ENCODE measurements at places on chromosomes 4 and X.
A peak's percentile ranks its signal among the peaks of the same experiment; 100 is the strongest.

DNA sequence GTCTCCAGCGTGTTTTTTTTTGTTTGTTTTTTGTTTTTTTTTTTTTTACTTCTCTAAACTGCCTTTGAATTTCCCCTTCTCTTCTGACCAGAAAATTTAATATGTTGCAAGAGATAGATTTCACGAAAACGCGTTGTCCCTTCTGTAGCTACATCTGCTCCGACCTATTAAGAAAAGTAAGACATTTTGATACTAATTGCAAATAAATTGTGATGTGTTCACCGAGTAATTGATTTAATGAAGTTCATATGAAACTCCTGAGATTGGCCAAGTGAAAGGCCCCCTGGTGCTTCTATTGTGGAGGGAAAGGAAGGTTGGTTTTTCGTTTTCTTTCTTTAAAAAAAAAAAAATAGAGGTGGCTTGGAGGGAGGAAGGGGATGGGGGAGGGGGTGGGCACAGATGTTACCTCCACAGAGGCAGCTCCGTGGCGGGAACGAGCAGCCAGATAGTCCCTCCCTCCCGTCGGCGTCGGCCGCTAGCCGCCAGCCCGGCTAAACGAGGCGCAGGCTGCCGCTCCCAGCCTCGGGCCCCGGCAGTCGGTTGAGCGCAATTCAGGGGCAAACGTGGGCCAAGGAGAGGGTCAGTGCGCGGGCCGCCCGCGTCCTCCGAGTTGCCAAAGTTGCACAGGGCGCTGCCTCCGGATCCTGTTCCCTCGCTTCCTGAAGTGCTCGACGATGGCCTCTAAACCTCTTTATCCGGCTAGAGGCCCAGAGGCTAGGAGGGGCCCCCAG is 139.1 kb upstream of the ZIC3 start:
- no peak for DNase-seq

DNA sequence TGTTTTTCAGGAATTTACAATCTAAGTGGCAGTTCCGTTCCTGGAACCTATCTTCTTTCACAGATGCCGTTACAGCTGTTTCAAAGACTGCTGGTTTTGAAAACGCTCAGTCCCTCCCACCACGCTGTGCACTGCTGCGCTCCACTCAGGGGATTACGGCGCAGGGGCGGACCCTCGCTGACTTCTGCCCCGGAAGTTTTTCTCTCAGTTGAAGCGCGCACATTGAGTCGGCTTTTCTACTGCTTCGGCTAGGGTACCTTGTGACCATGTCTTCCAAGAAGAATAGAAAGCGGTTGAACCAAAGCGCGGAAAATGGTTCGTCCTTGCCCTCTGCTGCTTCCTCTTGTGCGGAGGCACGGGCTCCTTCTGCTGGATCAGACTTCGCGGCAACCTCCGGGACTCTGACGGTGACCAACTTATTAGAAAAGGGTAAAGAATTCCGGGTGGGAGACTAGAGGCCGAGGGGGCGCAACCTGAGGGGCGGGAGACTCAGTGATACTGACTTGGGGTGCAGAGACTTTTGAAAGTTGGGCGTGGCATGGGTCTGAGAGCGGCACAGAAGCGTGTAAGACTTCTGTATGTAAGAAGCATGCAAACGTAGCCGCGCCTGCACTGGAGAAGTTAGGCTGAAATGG is 597 bp upstream of the NUDT6 start:
- peak; percentile 73 for DNase-seq

GRCh38 chr4:98508829-98509598 is 149.4 kb downstream of the TSPAN5 start:
- DNase-seq, result no peak

DNA sequence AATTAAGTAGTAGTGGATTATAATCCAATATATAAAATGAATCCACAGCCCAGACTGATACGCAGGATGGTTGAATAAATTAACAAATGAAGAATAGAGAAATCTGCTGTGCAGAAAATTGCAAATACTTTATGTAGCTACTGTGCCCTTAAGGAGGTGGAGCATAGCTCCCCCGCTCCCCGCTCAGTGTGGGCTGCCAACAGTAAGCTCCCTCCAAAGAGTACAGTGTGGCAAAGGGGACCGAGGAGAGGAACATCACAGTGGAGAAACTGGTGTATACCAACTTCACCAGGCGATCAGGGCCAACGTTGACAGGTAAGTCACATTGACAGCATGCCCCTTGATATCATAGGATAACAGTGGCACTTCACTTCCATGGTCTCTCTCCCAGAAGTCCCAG is 57.9 kb upstream of the CLDN34 start:
- no peak for DNase-seq

- DNase-seq, result no peak
Measured at GRCh38 chr4:1172971-1173757, 781 bp upstream of the SPON2 start.

GRCh38 chrX:102658556-102658955 is 7.3 kb downstream of the GPRASP1 start:
- no peak for DNase-seq

DNA sequence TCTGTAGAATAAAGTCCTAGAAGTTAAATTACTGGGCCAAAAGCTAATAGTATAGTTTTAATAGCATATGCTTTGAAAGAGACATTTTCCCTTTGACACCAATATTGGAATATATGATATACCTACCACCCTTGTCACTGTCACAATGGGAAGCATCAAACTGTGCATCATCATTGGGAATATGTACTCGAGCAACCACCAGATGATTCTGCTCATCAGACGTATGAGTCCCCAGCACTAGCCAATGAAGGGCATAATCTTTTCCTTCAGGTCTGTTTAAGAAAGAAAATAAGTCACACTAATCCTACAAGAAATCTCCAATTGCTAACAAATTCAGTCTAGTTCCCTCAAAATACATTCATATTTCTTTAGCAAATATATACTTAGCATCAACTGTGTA is 7.3 kb downstream of the RBBP7 start:
- no peak for DNase-seq

GRCh38 chr4:67054896-67055295 is 490.4 kb downstream of the CENPC start:
- no peak for DNase-seq

GRCh38 chr4:118821590-118822293 is 14.2 kb downstream of the SEC24D start:
- DNase-seq, result no peak

- peak; percentile 96 for DNase-seq
Measured at GRCh38 chr4:15681372-15682241, at the start of gene FAM200B. Gene FAM200B, plus strand, starts transcription at chr4:15681827. Its CDS starts 5,151 bp downstream, at chr4:15686978.

GRCh38 chr4:10078481-10079233 is 37.9 kb downstream of the WDR1 start:
- no peak for DNase-seq

GRCh38 chr4:160709546-160709945 is 1454.3 kb downstream of the FSTL5 start:
- DNase-seq, result no peak

GRCh38 chr4:101201421-101201820 is 145.9 kb downstream of the PPP3CA start:
- DNase-seq, result no peak

GRCh38 chrX:75155827-75156525 is at the start of gene ABCB7:
Gene ABCB7, minus strand, starts transcription at chrX:75156283. Its CDS starts 11 bp downstream, at chrX:75156272.
- peak; percentile 78 for DNase-seq

DNA sequence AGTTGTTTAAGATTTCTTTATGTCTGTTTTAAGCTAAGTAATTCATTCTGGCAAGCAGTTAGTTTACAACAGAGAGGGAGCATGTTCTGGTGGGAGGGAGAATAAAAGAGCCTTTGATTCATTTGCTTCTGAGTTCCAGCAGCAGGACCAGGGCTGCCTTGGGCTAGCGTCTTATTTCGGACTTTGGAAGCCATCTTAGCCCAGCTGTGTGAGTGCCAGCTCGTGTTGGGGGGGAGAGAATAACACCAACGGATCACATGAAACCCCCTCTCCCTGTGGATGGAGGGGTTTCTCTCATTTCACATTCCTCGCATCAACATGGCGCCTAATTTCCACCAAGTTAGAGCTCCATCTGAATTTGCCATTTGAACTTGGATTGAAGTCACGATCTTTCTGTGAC is 7.4 kb downstream of the GAB1 start:
- DNase-seq, result no peak

GRCh38 chrX:5640071-5640470 is 588.6 kb downstream of the NLGN4X start:
- no peak for DNase-seq

DNA sequence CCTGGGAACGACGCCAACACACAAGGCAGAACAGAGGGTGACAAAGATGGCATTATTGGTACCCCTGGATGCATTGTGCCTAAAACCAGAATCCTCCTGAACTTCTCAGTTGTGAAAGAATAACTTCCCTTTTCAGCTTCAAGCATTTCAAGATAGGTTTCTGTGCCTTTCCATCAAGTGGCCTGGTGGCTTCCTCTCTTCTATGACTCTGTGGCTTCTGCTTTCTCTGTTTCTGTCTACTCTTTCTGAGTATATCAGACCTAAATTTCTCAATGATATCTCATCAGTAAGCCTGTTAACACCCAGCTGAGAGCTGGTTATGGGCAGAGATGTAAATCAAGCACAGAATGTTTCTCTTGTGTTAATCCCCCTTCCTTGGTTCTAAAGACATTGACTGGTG is 21.4 kb upstream of the FAM9B start:
- no peak for DNase-seq

- DNase-seq, result no peak
Measured at GRCh38 chrX:96715481-96715880, 30.8 kb downstream of the DIAPH2 start.

DNA sequence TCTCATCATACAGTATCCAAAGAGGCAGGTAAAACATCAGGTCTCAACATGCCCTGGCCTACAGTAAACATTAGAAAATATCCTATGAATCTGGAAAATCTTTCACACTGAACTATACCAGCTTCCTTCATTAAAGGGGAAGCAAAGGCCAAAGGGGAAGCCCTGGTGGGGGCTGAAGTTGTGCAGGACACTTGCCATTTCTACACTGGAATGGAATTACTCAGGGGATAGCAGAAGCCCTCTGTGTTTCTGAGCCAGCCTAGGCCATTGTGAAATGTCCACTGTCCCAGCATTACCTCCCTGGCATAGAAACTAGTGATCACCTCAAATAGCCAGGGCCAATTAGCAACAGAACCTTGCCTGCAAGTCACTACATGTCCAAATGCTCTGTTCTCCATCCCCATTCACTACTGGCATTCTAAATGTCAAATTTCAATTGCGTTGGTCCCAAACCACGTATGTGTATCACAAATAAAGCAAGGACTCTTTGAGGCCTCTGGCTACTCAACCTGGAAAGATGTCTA is 429.9 kb downstream of the AFF2 start:
- no peak for DNase-seq

DNA sequence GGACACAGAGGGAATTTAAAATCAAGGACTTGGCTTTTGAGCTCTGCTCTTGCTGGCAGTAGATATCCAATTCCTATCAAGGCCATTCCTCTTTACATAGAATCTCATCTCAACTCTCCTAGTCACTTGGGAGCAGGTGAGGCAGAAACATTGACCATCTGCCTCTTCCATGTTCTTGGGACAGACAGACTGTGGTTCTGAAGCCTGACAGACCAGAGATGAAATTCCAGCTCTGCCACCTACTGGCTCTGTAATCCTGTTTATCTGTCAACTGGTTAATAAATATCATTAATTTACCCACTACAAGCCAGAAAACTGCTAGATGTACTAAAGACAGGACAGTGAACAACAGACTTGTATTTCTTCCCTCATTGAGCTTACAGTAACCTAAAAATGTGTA is 300.8 kb downstream of the ADGRL3 start:
- no peak for DNase-seq

GRCh38 chr4:181896614-181897013 is 346.6 kb upstream of the TENM3 start:
- DNase-seq, result no peak

DNA sequence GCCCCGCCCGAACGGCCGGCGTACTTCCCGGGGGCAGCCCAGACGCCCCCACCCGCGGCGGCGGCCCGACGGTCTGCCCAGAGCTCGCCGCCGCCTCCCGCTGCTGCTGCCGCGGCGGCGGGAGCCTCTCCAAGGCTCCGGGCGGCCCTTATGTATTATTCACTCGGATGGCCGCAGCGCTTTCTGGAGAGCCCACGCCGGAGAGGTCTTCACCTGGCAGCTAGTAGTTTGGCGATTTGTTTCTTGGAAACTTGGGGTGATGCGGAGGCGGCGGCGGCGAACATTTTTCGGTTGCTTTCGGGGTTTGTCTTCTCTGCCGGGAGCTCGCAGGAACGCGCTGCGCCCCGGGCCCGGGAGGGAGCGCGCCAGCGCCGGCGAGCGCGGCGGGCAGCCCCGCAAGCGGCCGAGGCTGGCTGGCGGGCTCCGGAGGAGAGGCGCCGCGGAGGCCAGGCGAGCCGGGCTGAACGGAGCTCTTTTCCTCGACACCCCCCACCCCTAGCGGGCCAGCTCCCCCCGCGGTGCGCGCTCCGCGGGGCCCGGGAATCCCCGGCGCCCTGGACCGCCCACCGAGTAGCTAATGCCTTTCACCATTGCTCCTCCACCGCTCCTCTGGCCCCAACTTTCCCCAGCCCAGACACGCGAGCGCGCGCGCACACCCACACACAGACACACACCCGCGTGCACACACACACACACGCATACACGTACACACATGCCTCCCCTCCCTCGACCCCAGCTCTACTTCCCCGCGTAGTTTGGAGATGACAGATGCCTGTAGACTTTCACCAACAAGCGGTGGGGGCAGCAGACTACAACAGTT is 113.5 kb downstream of the DHX15 start:
- DNase-seq, result no peak

DNA sequence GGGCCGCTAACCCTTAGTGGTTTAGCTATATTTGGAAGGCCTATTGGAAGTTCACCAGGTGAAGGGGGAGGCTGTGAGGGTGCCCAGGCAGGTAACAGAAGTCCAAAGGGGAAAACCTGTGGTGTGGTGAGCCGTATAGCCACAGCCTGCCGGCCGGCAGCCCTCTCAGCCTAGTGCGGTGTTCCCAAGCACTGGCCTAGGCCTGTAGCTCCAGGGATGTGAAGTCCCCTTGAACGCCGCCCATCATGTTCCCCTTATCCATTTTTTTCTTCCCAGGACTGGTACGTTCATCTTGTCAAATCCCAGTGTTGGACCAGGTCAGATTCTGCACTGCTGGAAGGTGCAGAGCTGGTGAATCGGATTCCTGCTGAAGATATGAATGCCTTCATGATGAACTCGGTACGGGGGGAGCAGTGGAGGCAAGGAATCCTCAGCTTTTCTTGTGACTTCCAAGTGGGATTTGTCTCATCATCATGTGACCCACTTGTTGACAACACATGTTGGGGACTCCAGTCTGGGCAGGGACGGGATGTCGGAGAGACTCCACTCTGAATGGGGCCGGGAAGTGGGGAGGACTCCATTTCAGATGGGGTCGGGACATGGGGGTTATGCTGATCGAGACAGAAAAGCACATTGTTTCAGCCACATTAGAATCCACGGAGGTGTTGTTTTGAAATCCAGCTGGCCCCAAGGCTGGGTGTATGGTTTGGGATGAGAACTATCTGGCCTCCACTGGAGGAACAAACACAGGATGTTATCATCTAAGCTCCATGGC is 39.2 kb upstream of the MSANTD1 start:
- no peak for DNase-seq

DNA sequence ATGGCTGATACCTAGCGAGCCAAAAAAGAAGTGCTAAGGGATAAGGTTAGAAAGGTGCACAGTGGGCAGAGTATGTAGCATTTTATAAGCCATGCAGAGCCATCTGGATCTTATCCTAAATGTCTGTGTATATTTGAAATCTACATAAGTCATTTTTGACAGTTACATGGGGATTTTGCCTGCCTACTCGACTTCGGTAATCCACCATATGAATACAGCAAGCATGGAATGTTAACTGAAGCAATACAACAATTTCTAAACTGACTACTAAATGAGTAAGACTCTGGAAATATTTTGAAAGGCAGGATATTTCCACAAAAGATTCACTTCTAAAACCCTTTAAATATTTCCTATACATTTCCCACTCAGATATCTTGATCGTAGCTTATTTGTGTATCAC is 122.5 kb downstream of the KCNIP4 start:
- no peak for DNase-seq

- DNase-seq, result peak; percentile 23
Measured at GRCh38 chrX:41921492-41922430, 1.6 kb downstream of the CASK start.
